ENCODE measurements at places on chromosomes 1 and 21. TPM values are rescaled to one million over a fixed set of nuclear protein-coding genes. Genes with fewer than 3 reads are reported as not detected.
A peak's percentile ranks its signal among the peaks of the same experiment; 100 is the strongest.

DNA sequence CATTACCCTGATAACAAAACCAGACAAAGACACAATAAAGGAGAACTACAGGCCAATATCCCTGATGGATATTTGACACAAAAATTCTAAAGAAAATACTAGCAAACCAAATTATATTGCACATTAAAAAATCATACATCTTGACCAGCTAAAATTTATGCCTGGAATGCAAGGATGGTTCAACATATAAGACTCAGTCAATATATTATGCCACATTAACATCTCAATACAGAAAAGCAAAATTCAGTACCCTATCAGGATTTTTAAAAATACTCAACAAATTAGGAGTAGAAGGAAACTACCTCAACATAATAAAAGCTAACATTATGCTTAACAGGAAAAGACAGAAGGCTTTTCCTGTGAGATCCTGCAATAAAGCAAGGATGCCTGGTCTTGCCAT lies 177.1 kb downstream of the MAGI3 start:
- no peak overlapping the region for H3K4me3 ChIP-seq
- no peak overlapping the region for H3K27ac ChIP-seq
- H3K36me3 ChIP-seq = peaks cover 45% of the 10 kb centered on the region
- DNase-seq = no peak

DNA sequence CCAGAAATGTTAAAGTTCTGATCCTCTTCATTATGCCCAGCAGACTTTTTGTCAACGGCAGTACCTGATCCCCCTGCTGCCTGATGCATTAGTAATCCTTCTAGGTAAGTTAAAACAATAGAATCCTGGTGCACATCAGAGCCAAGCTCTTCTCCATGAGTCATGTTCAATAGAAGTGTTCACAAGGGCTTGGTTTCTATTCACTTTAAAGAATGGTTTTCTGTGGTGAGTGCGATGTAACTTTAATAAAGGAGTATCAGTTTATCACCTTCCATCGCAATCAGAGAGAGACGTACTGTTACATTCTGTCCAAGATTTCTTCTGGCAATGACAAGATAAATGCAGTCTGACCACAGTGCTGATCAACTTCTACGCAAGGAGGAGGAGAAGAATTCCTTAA lies 96.8 kb downstream of the NRIP1 start:
- DNase-seq = no peak
- no peaks in the 10 kb centered on the region for H3K27me3 ChIP-seq
- H3K4me3 ChIP-seq = no peak overlapping the region
- H3K36me3 ChIP-seq = peaks cover 49% of the 10 kb centered on the region
- H3K4me1 ChIP-seq = peaks cover 19% of the 10 kb centered on the region
- H3K27ac ChIP-seq = peak overlapping the region; percentile 66

- H3K27me3 ChIP-seq = peaks cover 41% of the 10 kb centered on the region
- DNase-seq = no peak
- no peak overlapping the region for H3K27ac ChIP-seq
- H3K4me3 ChIP-seq = no peak overlapping the region
- no peaks in the 10 kb centered on the region for H3K36me3 ChIP-seq
Observed at GRCh38 chr1:110254604-110255391, 44.7 kb downstream of the KCNC4 start.

- H3K36me3 ChIP-seq = no peaks in the 10 kb centered on the region
- H3K27ac ChIP-seq = no peak overlapping the region
- H3K4me1 ChIP-seq = peaks cover 56% of the 10 kb centered on the region
- no peak for DNase-seq
- H3K4me3 ChIP-seq = no peak overlapping the region
- peaks cover 6% of the 10 kb centered on the region for H3K27me3 ChIP-seq
Observed at GRCh38 chr1:239805851-239806772, 285.6 kb upstream of the FMN2 start.

- H3K36me3 ChIP-seq = peaks cover 31% of the 10 kb centered on the region
- H3K4me3 ChIP-seq = no peak overlapping the region
- no peak for DNase-seq
- H3K27ac ChIP-seq = no peak overlapping the region
- H3K27me3 ChIP-seq = no peaks in the 10 kb centered on the region
Observed at GRCh38 chr1:233261206-233261605, 34.3 kb downstream of the PCNX2 start.

GRCh38 chr1:214281021-214281719 lies at the start of gene SMYD2:
SMYD2 (plus strand) TSS chr1:214281159; CDS start chr1:214281255, 96 bp downstream.
- peak within 1 kb of the TSS; percentile 84 for H3K4me3 ChIP-seq
- peaks cover 5% of the 10 kb centered on the region for H3K36me3 ChIP-seq
- no peaks in the 10 kb centered on the region for H3K27me3 ChIP-seq

GRCh38 chr1:56469640-56470371 lies 109.6 kb downstream of the PLPP3 start:
- no peak for DNase-seq
- H3K4me3 ChIP-seq = no peak overlapping the region
- H3K4me1 ChIP-seq = peaks cover 51% of the 10 kb centered on the region
- no peak overlapping the region for H3K27ac ChIP-seq

- no peaks in the 10 kb centered on the region for H3K27me3 ChIP-seq
- H3K27ac ChIP-seq = no peak overlapping the region
- DNase-seq = no peak
- no peak overlapping the region for H3K4me3 ChIP-seq
- H3K4me1 ChIP-seq = no peaks in the 10 kb centered on the region
Observed at GRCh38 chr1:80982831-80983230, 817.9 kb upstream of the ADGRL2 start.

GRCh38 chr21:33931799-33932390 lies 16.3 kb upstream of the ATP5PO start:
- DNase-seq = no peak
- peak overlapping the region; percentile 86 for H3K4me3 ChIP-seq
- H3K27ac ChIP-seq = peak overlapping the region; percentile 98
- H3K4me1 ChIP-seq = peaks cover 18% of the 10 kb centered on the region
- no peaks in the 10 kb centered on the region for H3K36me3 ChIP-seq
- H3K27me3 ChIP-seq = no peaks in the 10 kb centered on the region

DNA sequence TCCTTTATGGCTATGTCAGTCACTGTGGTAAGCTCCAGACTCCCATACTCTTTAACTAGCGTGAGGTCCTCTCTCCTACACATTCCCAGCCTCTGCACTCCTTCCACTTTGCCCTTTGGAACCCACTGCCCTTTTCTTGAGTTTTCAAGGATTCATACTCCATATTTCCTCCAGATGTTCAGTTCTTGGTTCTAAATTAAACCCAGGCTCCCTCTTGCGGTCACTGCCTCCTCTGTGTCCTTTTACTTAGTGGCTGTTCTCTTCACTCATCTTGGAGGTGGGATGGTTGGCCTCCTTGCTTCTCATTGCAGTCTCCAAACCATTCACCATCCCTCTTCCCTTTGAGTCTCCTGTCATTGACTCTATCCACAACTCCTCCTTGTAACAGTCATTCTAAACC lies 208.1 kb downstream of the TGFB2 start:
- peaks cover 15% of the 10 kb centered on the region for H3K4me1 ChIP-seq
- DNase-seq = no peak
- H3K36me3 ChIP-seq = no peaks in the 10 kb centered on the region
- H3K27me3 ChIP-seq = no peaks in the 10 kb centered on the region

- no peaks in the 10 kb centered on the region for H3K27me3 ChIP-seq
- no peak overlapping the region for H3K4me3 ChIP-seq
- DNase-seq = no peak
Observed at GRCh38 chr1:51491166-51491981, 27.7 kb downstream of the EPS15 start.

DNA sequence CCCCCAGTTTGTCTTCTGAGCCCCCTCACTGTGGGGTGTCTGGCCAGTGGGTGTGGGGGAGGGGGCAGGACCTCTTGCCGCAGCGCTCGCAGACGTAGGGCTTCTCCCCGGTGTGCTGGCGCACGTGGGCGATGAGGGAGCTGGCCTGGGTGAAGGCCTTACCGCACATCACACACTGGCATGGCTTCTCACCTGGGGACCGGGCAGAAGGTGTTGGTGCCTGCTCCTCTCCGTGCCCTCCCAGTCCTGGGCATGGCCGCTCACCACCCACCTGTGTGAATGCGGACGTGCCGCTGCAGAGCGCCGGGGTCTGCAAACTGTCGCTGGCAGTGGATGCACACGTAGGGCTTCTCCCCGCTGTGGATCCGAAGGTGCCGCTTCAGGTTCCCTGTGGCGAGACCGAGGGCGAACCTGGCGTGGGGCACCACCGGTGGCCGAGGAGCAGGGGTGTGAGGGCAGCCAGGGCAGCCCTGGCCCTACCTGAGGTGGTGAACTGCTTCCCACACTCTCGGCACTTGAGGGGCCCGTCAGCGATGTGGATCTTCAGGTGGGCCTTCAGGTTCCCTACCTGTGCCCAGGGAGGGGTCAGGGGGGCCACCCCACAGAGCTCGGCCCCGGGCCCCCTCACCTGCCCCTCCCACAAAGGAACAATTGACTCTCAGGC lies 32.4 kb downstream of the ZBTB17 start:
- H3K36me3 ChIP-seq = peaks cover 29% of the 10 kb centered on the region
- no peak overlapping the region for H3K4me3 ChIP-seq
- no peaks in the 10 kb centered on the region for H3K27me3 ChIP-seq
- no peak for DNase-seq
- peaks cover 3% of the 10 kb centered on the region for H3K4me1 ChIP-seq
- H3K27ac ChIP-seq = no peak overlapping the region

DNA sequence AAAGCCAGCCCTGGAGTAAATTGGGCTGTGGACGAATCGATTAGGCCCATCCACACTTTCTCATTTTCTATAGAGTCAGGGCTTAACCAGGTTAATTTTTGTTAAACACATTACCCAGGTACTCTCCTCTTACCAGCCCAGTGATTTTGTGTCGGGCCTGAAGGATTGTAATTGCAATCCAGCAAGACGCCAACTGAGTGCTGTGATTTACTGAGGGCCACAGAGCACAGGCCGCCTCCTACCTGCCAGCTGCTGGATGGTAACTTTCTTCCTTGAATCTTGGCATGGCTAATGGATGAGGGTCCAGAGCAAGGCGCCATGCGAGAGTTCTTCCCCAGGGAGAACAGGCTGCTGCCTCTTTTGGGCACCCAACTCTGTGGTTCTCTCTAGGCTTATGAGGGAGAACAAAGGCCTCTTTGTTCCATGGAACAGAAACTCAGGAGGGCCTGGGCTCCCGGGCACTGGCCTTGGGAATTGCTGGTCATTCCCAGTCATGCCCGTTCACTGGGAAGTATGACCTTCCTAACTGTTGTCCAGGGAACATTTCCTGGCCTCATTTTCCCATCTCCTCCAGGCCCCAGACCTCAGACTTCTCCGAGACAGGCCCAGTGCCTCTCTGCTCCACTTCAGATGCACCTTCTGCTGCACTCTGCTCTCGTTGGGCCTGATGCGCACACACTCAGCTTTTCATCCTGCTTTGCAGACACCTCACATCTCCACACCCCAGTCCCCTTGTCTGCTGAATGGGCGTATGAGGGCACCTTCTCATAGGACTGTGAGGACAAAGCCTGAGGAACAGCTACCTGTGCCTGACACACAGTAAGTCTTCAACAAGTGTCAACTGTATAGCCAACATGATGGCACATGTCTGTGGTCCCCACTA lies 57.3 kb downstream of the SYF2 start:
- peaks cover 3% of the 10 kb centered on the region for H3K36me3 ChIP-seq
- no peak overlapping the region for H3K27ac ChIP-seq
- no peak overlapping the region for H3K4me3 ChIP-seq
- peaks cover 3% of the 10 kb centered on the region for H3K4me1 ChIP-seq
- H3K27me3 ChIP-seq = peaks cover 3% of the 10 kb centered on the region
- DNase-seq = no peak

- H3K27me3 ChIP-seq = no peaks in the 10 kb centered on the region
- no peak overlapping the region for H3K27ac ChIP-seq
- H3K4me3 ChIP-seq = no peak overlapping the region
- H3K36me3 ChIP-seq = peaks cover 16% of the 10 kb centered on the region
- H3K4me1 ChIP-seq = no peaks in the 10 kb centered on the region
Observed at GRCh38 chr1:220224611-220225124, 47.6 kb downstream of the RAB3GAP2 start.

- DNase-seq = no peak
- H3K36me3 ChIP-seq = no peaks in the 10 kb centered on the region
- H3K4me1 ChIP-seq = no peaks in the 10 kb centered on the region
- H3K27me3 ChIP-seq = peaks cover 9% of the 10 kb centered on the region
Observed at GRCh38 chr1:107952989-107953388, 12.0 kb downstream of the VAV3 start.

- H3K27me3 ChIP-seq = peaks cover 67% of the 10 kb centered on the region
- no peak overlapping the region for H3K4me3 ChIP-seq
- H3K4me1 ChIP-seq = no peaks in the 10 kb centered on the region
Observed at GRCh38 chr1:231091831-231092301, 51.8 kb upstream of the FAM89A start.

DNA sequence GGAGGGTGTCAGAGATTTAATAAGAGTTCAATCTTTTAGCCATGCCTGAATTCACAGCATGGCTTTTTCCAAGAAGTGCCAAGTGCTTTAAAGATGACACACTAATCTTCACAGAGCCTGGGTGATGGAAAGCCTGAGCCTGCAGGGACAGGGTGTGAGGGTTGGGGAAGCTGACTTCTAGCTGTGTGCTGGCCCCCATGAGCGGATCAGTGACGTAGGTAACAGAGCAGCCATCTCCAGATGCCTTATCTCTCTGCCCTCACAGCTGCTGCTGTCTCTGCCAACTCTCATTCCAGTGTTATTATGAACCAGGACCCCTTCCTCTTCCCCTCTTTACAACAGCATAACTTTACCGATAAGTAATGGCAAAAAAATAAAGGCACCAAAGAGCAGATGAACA lies 30.6 kb downstream of the FAM78B start:
- peaks cover 25% of the 10 kb centered on the region for H3K27me3 ChIP-seq
- H3K36me3 ChIP-seq = no peaks in the 10 kb centered on the region
- no peak for DNase-seq

DNA sequence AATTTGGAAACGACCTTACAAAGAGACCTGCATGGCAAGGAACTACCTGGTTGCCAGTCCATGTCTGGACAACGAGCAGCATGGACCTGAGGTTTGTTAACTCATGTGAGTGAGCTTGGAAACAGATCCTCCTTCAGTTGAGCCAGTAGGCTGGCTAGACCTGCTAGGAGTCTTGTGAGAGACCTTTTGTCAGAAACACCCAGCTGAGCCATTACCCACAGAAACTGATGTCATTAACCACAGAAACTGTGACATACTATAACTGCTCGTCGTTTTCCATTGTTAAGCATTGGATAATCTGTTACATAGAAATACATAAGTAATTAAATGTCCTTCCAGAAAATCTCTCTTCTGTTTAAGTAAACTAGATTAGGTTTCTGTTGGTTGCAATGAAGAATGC lies 211.1 kb upstream of the C21orf91 start:
- no peaks in the 10 kb centered on the region for H3K27me3 ChIP-seq
- H3K4me3 ChIP-seq = no peak overlapping the region
- H3K36me3 ChIP-seq = peaks cover 2% of the 10 kb centered on the region
- H3K27ac ChIP-seq = no peak overlapping the region

- H3K27ac ChIP-seq = no peak overlapping the region
- no peak overlapping the region for H3K4me3 ChIP-seq
- H3K27me3 ChIP-seq = no peaks in the 10 kb centered on the region
- H3K4me1 ChIP-seq = peaks cover 12% of the 10 kb centered on the region
Observed at GRCh38 chr21:35231090-35231489, 182.0 kb upstream of the RUNX1 start.

The RIPK4 gene
- total RNA-seq = 14.7 TPM

The WNT9A gene
- total RNA-seq = 4.5 TPM

The GUCA2A gene
- not detected for total RNA-seq

The SMG7 gene
- total RNA-seq = 60.6 TPM

The SYPL2 gene
- 0.14 TPM for total RNA-seq

The SH2D5 gene
- total RNA-seq = 0.45 TPM

The SFN gene
- 2.7 TPM for total RNA-seq

The CCDC185 gene
- not detected for total RNA-seq

The ARL8A gene
- 74.4 TPM for total RNA-seq
